Activated CD8-positive, alpha-beta memory T cell treated with anti-CD3 and anti-CD28 coated beads, Interleukin-2, amount 50 U/mL, for 4 hours (primary cell): ENCODE measurements at places on chromosomes 6 and 20.

DNA sequence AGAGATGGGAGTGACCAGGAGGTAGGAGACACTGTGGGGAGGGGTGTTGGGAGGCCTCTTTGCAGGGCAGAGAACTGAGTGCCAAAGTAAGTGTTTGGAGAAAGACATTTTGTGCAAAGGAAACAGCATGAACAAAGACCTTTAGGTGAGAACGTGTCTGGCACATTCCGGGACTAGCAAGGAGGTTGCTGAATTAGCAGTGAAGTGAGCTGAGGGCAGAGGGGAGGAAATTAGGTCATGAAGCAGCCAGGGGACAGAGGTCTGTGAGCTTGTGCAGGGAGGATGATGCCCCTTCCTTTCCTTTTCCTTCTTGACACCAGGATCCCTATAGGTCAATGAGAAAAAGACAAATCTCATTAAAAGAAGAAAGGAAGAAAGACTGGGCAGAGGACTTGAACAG is 21.4 kb upstream of the AHCY start:
- no peak for DNase-seq

DNA sequence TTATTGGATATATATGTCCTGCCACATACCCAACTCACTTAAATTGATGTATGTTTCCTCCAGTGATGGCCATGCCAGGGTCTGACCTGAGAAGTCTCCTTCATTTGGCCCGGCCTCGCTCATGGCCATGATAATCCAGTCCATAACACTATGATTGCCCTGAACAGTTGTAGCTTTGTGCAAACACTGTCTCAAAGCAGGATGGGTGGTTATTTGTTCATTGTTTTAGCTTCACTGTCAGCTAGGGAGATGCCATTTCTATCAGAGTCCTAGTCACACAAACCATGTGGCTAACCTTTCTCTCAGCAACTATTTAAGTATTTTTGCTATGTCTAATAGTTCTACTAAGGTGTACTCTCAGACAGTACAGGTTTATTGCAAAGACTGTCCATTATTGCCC is 47.6 kb upstream of the ZNF337 start:
- no peak for DNase-seq

DNA sequence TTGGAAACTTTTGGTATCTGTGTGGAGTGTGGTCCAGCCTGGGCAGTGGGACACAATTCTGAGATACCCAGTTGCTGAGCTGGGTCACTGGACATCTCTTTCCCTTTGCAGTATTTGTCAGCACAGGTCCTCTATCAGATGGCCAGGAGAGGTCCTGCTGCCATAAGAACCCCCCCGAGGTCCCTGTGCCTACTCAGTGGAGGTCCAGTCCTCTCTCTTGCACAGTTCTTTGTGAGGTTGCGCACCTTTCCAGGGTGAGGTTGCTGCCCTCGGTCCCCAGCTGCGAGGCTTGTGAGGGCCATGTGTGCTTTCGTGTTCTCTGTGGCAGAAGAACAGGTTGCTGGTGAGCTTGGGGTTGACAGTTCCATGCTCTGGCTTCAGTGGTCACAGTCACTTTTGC is 320.6 kb downstream of the QKI start:
- no peak for DNase-seq

DNA sequence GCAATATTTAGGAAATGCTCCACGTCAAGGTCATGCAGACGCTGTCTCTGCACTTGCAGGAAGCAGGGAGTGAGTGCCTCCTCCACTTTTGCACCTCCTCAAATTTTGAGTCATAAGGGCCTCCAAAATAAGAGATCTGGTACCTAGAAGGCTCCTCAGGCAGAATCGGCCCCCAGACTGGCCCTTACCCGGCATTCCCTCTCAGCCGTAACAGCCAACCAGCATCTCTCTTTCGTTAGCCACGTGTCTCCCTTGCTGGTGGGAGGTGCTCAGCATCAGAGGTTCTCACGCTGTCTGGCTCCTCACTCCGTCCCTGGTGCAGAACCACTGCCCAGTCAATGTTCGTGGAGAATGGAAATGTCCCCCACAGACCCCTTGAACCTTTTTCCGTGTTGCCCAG is 75.3 kb downstream of the ANKRD60 start:
- DNase-seq, result no peak

- no peak for DNase-seq
Observed at GRCh38 chr6:95599706-95600105, 22.4 kb downstream of the MANEA start.

DNA sequence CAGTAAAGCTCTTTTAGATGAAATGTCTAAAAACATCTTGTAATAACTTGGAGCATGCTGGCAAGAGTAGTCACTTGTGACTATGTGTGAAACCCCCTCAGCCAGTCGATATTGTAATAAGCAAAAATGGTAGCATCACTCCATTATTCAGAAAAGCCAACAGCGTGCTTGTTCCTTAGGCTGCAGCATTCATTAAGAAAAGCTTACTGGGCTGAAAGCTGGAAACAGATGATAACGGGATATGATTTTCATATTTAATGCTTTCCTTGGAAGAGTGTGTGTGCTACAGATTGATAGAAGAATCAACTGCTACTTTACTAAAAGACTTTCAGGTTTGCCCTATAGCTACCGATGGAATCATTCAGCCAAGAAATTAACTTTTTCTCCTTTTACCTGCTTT is 20.3 kb downstream of the KIZ start:
- no peak for DNase-seq

DNA sequence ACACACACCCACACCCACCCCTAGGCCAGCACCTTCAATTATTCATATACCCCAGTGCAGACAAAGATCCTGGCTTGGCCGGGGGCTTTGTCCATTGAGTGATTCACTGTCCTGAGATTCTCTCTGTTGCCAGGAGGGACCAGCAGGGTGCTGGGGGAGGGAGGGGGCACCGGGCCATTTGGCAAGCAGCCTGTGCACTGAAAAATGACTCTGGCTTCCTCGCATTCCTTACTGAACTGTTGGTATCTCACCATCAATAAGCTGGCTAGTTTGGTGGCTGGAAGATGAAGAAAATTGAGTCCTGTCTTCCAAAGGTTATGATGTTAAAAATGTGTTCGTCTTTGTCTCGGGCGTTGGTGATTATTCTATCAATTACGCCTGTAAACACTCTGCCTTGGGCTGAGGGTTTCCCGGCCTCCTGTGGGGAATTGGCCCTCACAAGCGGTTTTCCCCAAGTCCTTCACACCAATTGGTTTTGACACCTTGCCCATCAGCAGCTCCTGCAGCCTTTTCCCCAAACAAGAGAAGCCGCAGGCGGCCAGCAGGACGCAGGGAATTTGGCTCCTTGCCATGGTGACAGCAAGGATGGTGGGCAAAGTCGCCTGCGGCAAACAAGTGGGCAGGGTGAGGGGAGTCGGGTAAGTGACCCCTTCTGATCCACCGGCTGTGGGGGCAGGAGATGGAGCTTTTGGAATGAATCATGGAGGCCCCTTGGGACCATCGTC is 4.9 kb downstream of the VSTM2L start:
- no peak for DNase-seq

DNA sequence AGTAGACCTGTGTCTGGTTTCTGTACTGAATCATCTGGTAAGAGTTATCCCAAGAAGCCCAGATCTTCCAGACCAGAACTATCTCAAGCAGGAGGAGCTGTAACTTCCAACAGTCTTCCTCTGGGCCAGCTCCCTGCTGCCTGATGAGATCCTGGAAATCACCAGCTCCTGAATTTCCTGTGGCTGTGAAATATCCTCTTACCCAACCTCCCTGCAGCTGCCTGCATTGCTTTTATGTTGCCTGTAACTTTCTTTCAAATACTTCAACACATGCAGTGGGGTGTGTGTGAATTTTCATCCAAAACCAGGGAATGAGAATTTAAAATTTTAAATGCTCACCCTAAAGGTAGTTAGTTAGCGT is 160.5 kb upstream of the LAMP5 start:
- no peak for DNase-seq

GRCh38 chr6:154653853-154654252 is 79.4 kb upstream of the SCAF8 start:
- DNase-seq, result no peak

- DNase-seq, result no peak
Observed at GRCh38 chr20:62304331-62305148, 1.7 kb downstream of the ADRM1 start.

DNA sequence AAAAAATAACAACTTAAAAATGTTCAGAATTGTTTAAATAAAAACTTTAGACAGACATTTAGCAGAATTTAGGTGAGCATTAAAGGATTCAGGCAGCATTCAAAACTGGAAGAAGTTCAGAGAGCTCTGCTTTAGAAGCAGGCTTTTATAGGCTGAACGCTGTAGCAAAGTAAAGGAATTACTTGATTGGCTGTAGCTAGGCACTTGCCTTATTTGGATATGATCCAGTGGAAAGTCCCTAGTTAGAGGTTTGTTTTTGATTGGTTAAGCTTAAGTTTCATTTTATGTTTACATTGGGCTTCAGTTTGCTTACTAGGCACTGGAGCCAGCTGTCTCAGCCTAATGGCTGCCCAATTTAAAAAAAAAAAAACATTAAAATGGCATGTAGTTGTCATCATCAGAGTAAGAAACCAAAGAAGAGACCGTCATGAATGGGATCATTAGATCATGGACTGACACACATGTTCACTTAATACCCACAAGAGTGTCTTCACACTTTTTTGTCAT is 65.1 kb downstream of the CBFA2T2 start:
- peak; percentile 16 for DNase-seq

DNA sequence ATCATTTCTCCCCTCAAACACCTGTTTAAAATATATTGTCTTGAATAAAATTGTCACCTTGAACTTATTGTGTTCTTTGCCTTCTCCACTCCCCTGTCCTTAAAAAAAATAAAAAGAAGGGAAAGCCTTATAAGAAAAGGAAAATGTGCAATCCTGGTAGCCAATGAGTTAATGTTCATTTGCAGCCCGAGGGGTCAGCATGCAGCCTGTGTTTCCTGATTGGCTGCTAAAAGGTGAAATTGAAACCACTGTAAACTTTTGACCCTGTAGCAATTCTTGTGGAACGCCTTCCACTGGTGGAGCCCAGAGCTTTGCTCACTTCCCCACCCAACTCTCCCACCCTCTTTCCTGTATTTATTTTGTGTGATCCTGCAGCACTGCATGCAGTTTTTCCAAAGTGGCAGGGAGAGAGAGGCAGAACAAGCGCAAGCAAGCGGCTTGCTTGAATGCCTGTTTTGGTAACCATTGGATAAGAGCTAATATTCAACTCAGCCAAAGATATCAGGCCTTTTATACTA is 74.9 kb downstream of the NCOA3 start:
- no peak for DNase-seq

- DNase-seq, result no peak
Observed at GRCh38 chr20:2900845-2901592, 27.7 kb downstream of the PTPRA start.

GRCh38 chr6:145294942-145295341 is 440.4 kb downstream of the EPM2A start:
- no peak for DNase-seq

DNA sequence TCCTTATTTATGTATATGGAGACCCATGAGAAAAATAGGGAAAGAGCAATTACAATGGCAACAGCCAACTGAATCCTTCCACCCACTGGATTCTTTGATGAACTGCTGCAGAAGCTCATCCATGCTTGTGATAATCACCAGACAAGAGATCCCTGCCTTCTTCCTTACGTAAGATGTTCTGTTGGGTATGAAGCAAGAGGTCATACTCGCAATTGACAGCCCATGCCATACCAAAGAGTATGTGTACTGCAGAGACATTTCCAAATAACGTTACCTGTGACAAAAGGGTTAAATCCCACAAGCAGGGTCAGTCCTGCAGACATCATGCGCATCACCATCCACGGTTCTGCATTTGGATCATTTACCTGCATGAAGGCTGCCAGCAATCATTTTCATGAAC is 27.8 kb downstream of the ELOVL5 start:
- no peak for DNase-seq

- no peak for DNase-seq
Observed at GRCh38 chr6:83868639-83869038, 9.2 kb downstream of the CYB5R4 start.

DNA sequence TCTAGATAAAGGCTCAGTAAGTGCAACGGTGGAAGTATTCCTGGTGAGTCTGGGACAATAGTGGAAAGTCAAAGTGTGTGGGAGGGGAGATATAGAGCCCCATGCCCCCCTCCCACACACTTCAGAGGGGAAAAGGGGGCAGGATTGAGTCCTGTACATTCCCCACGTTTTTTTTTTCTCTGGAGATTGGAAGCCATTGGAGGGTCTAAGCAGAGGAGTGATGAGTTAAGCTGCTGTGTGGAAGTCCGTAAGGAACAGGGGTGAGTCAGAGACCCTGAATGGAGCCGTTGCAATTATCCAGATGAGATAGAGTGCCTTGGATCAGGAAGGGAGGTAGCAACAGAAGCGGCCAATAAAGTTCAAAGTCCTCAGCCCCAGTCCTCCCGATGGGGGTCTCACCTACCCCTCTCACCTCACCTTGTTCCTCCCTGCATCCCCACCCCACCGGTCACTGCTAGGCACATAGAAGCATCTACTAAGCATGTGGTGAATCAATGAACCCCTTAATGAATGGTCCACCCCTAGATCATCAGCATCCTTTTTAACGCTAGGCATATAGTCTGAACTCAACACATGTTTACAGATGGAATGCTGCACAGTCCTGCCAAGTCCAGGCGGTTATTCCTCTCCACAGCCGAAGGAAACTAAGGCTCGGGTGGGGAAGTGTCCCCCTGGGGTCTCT is 662 bp upstream of the SLC9A8 start:
- DNase-seq, result no peak

GRCh38 chr6:43455531-43456428 is at the start of gene DLK2:
Gene DLK2, minus strand, starts transcription at chr6:43455548. Its CDS starts 723 bp downstream, at chr6:43454825.
- peak; percentile 64 for DNase-seq

- DNase-seq, result no peak
Observed at GRCh38 chr20:8721098-8721497, 347.8 kb upstream of the PLCB4 start.

- no peak for DNase-seq
Observed at GRCh38 chr6:74534465-74535211, 671.2 kb downstream of the COL12A1 start.

DNA sequence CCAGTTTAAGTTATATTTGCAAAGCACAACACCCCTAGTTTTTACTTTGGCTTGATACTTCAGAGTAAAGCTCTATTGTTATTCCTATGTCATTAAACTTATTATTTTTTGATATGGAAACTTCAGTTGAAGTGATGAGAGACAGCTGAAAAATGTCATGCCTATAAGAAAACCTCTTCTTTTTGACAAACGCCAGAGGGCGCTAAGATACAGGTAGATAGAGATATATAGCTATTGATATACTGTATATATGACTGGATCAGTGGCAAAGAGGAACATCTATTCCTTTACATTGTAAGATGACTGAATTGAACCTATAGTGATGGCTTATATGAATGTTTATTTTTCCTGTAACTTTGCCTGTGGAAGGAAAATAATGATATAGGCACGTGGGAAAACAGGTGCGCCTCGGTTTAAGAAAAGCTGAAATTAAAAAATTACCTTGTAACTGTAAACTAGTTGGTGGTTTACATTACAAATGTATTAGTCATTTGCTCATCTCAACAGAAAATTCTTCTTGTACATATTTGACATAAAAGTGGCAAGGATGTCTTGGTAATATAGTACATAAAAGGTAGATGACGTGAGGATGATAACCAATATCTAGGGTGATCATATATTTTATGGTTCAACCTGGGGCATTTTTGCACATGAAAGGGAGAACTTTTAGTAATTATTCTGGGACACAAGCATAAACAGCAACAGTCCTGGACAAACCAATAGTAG is 74.1 kb downstream of the LAMA4 start:
- peak; percentile 27 for DNase-seq

- no peak for DNase-seq
Observed at GRCh38 chr20:23966298-23966697, 22.3 kb downstream of the GGTLC1 start.
